ENCODE measurements at places on chromosomes 6 and 20.

- no peak for DNase-seq
Measured at GRCh38 chr6:151091571-151091970, 148.2 kb upstream of the AKAP12 start.

DNA sequence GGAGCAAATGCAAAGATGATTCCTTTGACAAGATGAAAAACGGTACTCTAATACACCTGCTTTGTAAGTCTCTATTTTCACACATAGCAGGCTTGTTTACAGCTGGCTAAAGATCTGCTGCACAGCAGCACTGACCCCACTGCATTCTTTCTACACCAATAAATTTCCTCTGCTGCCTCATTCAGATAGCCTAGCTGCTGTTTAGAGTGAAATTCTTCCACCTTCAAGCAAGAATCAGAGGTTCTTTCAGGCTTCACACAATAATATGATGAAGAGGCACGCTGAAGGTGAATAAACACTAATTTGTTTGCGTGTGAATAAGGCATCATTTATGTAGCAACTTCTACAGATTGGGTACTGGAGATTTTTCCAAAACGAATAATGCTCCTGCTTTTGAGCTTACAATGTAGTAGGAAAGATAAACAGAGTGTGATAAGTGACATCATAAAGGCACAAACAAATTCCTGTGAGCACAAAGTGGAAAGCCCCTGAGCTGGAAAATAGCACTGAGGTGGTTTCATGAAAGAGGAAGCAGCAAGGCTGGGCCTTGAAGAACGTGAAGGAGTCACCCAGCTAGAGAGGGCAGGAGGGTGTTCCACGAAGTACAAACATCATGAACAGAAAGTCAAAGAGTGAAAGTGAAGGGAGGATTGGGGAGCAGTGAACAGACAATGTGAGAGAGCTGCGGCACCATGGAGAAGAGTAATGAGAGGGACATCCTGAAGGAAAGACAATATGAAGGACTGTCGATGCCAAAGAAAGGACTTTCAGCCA lies 543.4 kb downstream of the CD83 start:
- peak; percentile 83 for DNase-seq

DNA sequence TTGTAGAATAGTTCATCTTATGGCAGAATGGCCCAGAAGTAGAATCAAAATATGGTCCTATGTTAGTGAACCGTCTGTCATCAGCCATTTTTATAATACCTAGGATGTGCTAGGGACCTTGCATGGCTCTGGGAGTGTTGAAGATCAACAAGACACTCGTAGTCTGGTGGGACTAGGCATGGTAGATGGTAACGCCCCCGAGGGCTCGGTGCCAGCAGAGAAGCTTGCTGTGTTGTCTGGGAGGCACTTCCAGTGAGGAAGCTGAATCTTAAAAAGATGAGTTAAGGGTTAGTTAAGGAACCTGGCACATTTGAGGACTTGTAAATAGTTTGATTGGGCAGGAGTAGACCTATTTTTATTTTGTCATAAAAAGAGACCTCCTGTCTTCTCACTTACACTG lies 82.4 kb downstream of the MAP3K4 start:
- no peak for DNase-seq

- no peak for DNase-seq
Measured at GRCh38 chr6:129150507-129150906, 267.6 kb downstream of the LAMA2 start.

DNA sequence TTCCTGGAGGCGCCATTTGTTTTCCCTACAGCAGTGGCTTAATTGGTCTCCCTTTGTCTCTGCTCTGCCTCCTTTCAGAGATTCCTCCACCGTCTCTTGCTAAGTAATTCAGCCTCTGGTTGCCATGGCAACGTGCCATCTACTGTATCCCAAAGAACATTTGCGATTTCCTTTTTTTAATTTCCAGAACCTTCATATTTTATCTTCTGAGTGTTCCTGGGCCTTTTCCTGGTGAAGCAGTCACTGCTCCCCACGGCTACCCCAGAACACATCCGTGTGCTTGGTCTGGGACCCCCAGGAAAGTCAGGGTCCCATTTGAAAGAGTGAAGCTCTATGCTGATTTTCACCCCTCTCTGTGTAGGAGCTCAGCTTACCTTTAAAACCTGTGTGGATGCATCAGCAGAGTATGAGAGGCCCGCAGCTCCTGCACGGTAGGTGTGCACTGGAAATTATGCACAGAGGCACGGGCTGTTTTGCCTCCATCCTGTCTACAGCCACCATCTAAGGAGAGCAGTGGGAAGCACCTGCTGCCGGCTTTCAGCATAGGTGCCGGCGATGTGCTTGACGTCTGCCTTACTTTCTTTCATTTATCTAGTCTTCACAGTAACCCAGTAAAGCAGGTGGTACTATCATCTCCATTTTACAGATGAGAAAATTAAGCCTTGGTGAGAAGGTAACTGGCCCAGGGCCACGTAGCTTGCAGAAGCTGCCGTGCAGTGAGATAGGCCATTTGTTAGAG lies 122.8 kb downstream of the SYCP2 start:
- no peak for DNase-seq

DNA sequence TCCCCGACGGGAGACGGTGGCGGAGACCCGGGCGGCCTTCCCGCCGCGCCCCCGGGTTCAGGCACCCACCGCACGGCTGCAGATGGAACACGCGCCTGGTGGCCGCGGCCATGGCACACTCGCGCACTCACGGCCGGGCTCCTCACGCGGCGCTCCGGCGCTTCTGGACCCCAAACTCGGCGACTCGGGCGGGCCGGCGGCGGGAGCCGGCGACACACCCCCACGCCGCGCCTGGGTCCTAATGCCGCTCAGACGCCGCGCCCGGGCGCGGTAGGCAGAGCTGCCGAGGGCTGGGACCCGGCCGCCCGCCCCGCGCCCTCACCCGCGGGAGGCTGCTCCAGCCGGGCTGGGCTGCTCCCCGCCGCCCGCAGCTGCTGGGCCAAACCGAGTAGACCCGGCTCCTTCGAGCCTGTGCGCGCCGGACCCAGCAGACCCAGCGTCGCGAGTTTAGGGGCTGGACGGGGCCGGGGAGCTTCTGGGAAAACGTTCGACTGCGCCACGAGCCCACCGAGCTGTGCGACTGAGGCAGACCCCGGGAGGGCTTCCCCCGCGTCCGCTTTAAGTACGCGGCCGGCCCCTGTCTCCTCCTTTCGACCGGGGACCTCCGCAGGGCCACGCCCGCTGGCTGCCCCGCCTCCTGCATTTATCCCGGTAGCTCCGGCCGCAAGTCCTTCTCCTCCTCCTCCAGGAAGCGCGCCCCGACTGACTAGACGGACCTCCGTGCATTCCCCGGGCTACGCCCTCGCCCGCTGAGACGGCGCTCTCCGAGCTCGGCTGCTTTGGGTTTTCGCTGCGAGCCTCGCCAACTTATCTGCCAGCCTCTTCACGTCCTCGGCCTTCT lies at the start of gene SLC4A11:
Gene SLC4A11, minus strand, starts transcription at position 165 of the 841 bp plus-strand sequence. Its CDS starts 53 bp downstream, at position 112.
- peak; percentile 40 for DNase-seq
